Suprapubic skin (tissue), 4 donors: ENCODE measurements at places on chromosomes 12 and 14. TPM values are rescaled to one million over a fixed set of nuclear protein-coding genes. Genes with fewer than 3 reads are reported as not detected.

KITLG gene
- 11.8 TPM for total RNA-seq

CD69 gene
- 0.93 TPM for total RNA-seq

KCNA5 gene
- not detected for total RNA-seq

SLC6A15 gene
- total RNA-seq, result 5.6 TPM

GRIN2B gene
- 0.26 TPM for total RNA-seq

DNA sequence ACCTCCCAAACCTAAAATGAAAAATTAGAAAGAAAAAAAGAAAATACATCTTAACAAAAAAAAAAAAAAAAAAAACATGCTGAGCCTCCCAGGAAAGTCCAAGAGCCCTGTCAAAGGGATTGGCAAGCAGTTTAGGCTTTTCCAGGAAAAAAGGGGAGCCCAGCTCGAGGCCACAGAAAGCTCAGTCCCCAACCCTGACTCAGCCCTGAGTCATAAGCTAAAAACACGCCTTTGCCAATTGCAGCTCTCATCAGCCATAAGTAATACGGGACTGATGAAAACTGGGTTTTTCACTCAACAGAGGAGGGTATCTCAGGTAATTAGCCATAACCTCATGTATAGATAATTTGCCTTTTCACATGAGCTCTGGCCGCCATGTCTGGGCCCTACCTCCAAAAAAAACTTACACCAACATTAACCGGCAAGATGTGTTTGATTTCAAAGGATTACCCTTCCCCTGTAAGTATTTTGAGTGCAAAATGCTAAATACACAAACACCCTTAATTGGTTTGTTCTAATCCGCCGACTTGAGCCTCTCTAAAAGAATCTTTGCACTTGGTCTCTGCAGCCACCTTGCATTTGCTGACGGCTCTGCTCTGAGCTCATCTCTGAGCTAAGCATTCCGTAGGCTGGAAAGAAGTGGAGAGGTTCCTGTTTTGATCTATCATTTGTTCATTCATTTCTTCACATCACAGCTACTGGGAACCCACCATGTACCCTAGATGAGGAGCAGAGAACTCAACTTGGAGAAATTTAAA lies 319.2 kb downstream of the BCL11B start:
- DNase-seq, result no peak
- H3K27ac ChIP-seq, result peak overlapping the region; percentile 49
- H3K4me3 ChIP-seq, result no peak overlapping the region
- no peaks in the 10 kb centered on the region for H3K27me3 ChIP-seq
- H3K4me1 ChIP-seq, result peaks cover 46% of the 10 kb centered on the region

FAR2 gene
- total RNA-seq, result 20.0 TPM

GRCh38 chr14:92004062-92004461 lies 35.8 kb downstream of the TRIP11 start:
- no peak overlapping the region for H3K4me3 ChIP-seq
- no peaks in the 10 kb centered on the region for H3K4me1 ChIP-seq
- H3K27ac ChIP-seq, result no peak overlapping the region
- H3K27me3 ChIP-seq, result no peaks in the 10 kb centered on the region

DNA sequence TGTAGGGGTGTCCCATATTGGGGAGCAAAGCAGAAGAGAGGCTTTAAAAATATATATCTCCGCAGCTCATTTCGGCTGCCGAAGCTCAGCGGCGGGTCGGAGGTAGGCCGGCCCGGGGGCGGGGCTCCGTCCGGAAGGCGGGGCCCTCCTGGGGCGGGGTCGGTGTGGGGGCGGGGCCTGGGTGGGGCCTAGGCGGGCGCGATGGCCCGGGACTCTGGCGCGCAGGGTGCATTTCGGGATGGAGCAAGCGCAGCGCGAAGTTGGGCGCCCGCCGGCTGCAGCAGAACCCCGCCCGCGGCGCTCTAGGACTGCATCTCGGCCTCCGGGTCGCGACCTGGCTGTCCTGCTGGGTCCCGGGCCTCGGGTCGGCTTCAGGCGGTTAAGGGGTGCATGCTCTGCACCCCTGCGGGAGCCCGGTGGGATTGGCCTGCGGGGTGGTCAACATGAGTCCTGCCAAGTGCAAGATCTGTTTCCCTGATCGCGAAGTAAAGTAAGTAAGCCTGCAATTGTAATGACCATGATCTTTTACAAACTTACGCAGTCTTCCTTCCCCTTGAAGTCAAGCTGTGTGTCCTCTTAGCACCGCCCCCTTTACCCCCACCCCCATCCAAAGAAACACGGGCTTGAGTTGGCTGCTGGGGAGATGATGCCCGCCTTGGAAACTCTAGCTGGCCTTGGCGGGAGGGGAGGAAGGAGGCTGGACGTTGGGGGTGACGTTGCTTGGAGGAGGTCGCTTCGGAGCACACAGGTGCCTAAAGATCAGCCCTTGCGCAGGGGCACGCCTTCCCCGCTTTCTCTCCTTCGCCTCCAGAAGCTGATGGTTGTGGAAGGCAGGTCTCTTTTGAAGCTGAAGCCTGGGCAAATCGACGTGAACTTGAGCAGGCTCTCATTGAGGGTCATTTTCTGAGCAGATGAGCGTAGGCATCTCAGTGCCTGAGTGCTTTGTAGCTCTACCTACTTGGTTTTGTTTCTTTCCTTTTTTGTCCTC lies 38.4 kb downstream of the ACACB start:
- H3K4me3 ChIP-seq, result peak overlapping the region; percentile 69
- H3K36me3 ChIP-seq, result no peaks in the 10 kb centered on the region
- DNase-seq, result peak; percentile 88
- peak overlapping the region; percentile 76 for H3K27ac ChIP-seq
- H3K4me1 ChIP-seq, result peaks cover 30% of the 10 kb centered on the region
